Stimulated activated CD4-positive, alpha-beta T cell treated with anti-CD3 and anti-CD28 coated beads, Interleukin-12 subunit alpha, Interleukin-12 subunit beta, amount 100 ng/mL, for 4 hours (primary cell): ENCODE measurements at places on chromosomes 12 and 14.

- DNase-seq, result no peak
Observed at GRCh38 chr14:91075553-91075952, 15.1 kb upstream of the RPS6KA5 start.

DNA sequence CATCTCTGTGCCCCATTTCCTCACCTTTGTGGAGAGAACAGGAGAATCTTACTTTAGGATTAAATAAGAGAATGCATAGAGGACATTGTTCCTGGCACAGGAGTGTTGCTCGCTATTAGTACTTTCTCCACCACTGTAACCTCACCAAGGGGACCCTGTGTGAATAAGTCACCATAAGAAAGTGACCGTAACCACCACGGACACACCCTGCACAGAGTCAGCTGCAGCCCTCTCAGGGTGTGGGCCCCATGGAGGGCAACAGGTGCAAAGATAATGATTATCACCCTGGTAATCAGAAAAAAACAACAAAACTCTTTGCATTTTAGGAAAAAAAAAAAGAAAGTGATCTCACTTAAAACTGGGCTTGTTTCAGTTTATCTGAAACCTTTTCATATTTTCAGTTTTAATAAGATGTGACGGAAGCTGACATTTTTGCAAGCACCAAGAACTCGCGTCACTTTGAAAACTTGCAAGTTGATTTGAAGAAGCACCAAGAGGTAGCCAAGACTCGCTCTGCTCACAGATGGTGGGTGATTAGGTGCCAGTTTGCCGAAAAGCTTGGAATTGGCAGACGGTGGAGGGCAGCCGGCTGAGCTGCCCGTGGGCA is 87.0 kb upstream of the VRK1 start:
- DNase-seq, result no peak

DNA sequence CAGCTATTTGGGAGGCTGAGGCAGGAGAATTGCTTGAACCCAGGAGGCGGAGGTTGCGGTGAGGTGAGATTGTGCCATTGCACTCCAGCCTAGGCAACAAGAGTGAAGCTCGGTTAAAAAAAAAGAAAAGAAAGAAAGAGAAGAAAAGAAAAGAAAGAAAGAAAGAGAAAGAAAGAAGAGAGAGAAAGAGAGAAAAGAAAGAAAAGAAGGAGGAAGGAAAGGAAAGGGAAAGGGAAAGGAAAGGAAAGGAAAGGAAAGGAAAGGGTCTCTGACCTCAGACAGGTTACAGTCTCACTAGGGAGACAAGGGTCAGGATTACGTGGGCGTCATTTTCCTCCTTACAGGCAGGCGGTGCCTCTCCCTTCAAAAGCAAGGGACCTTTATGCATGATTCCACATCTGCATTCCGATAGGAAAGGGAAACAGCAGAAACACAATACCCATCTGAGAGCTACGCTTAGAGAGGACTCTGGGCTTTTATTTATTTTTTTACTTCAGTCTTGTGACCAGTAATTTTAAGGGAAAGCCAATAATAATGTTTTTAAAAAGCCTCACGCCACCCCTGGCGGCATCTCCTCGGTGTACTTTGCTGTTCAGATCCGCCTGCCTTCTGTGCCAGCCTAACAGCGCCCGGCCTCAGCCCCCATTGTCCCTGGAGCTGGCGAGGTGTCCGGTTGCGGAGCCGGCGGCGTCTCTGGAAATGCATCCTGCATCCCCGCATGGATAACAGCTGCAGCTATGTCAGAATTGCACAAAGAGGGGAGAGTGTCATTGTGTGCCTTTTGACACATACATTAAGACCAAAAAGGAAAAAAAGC is 945 bp upstream of the HIP1R start:
- no peak for DNase-seq

DNA sequence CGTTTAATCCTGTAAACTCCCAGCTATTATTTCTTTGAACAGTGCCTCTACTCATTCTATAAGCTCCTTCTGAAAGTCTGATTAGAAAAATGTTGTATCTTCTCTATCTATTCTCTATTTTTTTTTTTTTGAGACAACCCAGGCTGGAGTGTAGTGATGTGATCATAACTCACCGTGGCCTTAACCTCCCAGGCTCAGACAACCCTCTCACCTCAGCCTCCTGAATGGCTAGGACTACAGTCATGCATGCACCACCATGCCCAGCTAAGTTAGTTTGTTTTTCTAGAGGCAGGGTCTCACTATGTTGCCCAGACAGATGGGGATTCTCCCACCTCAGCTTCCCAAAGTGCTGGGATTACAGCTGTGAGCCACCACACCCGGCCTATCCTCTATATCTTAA is 66.6 kb downstream of the RPS6KA5 start:
- no peak for DNase-seq

- DNase-seq, result no peak
Observed at GRCh38 chr14:38589747-38590350, 334.0 kb upstream of the CLEC14A start.

DNA sequence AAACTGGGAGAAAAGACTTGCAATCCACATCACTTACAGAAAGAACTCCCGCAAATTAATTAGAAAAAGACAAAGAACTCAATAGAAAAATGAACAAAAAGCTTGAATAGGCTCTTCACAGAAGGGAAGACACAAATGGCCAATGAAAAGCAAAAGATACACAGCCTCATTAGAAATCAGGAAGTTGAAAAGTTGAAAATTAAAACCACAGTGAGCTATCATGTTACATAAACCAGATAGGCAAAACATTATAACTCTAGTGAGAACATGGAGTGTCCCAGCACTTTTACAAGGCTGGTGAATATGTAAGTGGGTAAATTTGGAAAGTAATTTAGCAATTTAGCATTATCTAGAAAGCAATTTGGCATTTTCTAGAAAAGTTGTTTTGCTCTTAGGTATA is 158.4 kb upstream of the RASSF8 start:
- no peak for DNase-seq

GRCh38 chr12:3752096-3752709 is 706 bp downstream of the CRACR2A start:
- peak; percentile 58 for DNase-seq

DNA sequence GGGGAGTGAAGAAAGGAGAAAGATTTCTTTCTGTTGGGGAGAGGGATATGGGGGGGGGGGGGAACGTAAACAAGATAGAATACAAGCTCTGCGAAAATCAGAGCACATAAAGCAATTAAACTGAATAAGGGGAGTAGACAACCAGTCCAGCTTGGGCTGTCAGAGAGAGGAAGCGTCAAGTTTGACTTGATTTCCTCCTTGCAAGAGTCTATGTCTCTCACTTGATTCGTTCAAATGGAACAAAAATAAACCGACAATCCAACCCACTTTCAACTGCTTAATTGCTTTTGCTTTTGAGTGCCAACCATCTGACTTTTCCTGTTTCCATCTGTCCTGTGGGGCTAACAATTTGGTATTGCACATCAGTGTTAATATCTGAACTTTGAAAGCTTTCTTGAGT is 942 bp downstream of the SYT1 start:
- no peak for DNase-seq

DNA sequence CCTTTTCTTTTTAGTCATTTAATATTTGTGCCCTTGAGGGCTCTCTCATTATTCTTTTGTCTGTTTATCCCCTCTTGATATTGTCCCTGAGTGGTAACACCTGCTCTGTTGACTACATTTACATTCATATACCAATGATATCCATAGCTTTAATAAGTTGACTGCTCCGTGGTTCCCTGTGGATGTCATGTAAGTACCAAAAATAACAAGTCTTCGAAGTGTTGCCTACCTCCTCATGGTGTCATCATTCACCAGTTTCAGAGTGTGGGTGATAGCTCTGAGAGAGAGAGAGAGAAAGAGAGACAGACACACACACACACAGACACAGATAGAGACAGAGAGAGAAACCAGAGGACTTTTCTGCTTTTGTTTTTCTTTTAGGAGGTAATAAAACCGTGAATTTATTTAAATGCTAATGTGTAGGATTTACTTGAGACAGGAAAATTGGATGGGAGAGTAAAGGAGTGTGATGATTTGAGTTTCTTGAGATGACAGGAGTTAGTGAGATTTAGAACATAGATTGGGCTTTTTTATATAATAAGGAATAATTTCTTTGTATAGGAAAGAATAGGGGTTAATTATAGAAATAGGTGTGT is 52.2 kb downstream of the PAPOLA start:
- no peak for DNase-seq

DNA sequence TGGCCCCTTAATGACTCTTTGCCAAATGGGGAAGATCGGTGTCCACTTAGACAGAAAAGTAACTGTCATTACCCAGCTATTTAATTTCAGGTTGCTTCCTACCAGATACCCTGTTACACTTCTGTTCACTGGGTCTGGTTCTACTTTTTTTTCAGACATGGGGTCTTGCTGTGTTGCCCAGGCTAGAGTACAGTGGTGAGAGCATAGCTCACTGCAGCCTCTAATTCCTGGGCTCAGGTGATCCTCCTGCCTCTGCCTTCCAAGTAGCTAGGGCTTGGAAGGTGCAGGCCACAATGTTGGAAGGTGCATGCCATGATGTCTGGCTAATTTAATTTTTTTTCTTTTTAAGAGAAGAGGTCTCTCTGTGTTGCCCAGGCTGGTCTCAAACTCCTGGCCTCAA is 147.0 kb upstream of the ARHGAP5 start:
- no peak for DNase-seq

GRCh38 chr12:116002890-116003536 is 274.5 kb downstream of the MED13L start:
- DNase-seq, result no peak

GRCh38 chr12:112543751-112544150 is 125.0 kb downstream of the PTPN11 start:
- no peak for DNase-seq

DNA sequence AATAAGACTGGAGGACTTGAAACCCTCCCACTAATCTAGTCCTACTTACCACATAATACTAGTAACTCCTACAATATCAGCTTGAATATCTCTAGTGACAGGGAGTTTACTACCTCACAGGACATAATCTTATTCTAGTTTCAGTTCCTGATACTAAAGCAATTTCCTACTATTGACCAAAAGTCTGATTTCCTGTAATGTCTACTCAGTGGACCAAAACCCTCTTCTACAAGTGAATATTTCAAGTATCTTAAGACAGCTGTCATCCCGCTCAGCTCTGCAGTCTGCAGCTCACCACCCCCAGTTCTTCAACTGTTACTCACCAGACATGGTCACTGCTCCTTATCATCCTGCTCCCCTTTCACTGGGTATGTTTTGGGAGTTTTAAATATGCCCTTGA is 70.8 kb upstream of the TMCC3 start:
- DNase-seq, result no peak

DNA sequence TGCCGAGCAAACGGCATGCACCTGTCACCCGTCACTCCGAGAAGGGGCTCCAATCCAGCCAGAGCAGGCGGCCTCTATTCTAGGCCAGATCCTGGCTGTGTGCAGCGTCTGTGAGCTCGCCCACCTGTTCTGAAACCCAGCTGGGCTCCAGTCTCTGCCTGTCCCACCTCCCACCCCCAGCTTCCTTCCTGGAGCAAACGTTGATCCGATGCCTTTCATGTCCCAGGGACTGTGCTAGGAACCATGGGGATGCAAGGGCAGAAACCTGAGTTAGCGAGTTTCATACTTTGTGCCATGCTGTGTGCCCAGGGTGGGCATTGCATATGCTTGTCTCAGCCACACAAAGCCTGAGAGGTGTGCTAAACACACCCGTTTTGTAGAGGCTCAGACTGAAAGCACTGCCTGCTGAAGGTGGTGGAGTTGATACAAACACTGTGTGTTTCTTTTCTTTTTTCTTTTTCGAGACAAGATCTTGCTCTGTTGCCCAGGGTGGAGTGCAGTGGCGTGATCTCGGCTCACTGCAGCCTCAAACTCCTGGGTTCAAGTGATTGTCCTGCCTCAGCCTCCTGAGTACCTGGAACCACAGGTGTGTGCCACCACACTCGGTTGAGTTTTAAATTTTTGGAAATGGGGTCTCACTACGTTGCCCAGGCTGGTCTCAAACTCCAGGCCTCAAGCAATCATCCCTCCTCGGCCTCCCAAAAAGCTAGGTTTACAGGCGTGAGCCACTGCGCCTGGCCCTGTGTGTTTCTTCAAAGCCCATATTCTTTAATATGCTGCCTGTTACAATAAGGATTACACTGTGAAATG is 84.1 kb upstream of the MED13L start:
- DNase-seq, result no peak

GRCh38 chr12:42186793-42187192 is 42.1 kb upstream of the GXYLT1 start:
- no peak for DNase-seq

- peak; percentile 27 for DNase-seq
Observed at GRCh38 chr12:68175557-68176061, 16.1 kb upstream of the IFNG start.
